ENCODE measurements at places on chromosomes 7 and 10.

DNA sequence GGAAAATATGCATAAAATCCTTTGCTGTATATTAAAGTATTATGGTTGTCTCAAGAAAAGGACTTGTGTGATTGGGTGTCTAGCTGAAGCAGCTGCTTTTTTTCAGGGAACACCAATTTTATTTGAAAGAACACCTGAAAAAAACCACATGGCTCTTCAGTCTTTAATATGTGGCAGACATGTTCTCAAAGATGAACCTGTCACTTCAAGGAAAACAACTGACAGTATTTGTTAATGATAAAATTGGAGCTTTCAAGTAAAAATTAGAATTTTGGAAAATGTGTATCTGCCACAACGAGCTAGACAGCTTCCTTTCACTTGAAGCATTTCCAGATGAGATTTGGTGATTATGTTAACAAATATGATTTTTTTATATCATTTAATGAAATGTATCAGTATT, 59.3 kb downstream of the INHBA start:
- no peak for DNase-seq

GRCh38 chr10:47255033-47255813, 44.8 kb upstream of the GDF10 start:
- no peak for DNase-seq

DNA sequence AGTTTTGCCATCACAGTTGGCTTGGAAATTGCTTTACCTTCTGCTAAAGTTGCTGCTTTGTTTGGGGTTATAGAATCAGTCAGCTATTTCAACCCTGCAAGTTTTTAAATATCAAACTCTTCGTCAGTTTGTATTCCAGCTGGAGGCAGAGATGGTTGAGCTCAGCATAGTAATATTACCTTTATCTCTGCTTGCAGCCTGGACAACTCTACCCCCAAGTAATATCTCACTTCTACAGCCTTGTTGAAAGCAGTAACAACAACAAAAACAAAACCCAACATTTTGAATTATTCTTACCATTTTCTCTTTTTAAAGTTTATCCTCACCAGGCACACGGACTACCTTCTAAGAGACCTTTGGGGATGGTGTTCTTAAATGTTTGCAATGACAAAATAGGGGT, 239.1 kb upstream of the PHF14 start:
- DNase-seq, result no peak

- no peak for DNase-seq
Observed at GRCh38 chr10:32161586-32161985, 105.4 kb upstream of the KIF5B start.

GRCh38 chr10:47456794-47457527, 27.0 kb downstream of the ANXA8 start:
- DNase-seq, result no peak

GRCh38 chr10:1540144-1540543, 197.2 kb downstream of the ADARB2 start:
- no peak for DNase-seq

DNA sequence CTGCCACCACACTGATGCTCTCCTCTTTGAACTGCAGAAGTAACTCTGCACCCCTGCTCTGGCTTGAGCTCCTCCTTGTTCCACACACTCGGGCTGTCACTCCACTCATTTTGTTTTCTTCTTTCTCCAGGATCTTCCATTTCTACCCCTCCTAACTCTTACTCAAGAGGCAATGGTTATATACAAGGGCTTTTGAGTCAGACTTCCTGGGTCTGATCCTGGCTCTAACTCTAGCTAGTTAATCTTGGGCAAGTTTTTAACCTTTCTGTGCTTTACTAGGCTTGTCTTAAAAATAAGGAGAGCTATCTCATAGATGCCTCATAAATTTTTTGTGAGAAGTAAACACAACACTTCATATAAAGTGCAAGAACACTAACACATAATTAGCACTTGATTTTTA, 45.3 kb upstream of the GNAI1 start:
- no peak for DNase-seq

- DNase-seq, result no peak
Observed at GRCh38 chr10:102375867-102376266, 19.6 kb upstream of the NFKB2 start.

GRCh38 chr7:112510743-112511110, 29.9 kb downstream of the LSMEM1 start:
- DNase-seq, result no peak

- DNase-seq, result no peak
Observed at GRCh38 chr10:86734207-86734988, 22.0 kb upstream of the BMPR1A start.

- DNase-seq, result no peak
Observed at GRCh38 chr10:124245191-124245590, 151.8 kb upstream of the CHST15 start.

DNA sequence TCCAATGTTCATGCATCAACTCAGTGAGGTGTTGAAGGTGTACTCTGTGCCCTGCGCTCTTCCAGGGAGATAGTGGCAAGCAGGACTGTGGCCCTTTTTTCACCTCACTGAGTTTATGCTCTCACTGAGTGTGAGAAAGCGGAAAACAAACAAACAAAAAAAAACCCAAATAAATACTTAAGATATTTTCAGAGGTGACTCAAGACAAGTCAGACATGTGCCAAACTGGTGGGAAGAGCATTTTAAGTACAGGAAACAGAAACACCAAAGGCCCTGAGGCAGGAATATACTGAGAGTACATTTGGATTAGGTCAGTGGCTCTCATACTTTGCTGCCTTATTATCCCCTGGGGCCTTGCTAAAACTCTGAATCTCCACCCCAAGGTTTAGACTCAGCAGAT, 111.9 kb upstream of the IGFBP3 start:
- no peak for DNase-seq

Measured in CD4-positive, alpha-beta T cell treated with Interleukin-21 for 1 hour (primary cell).